HS-5 (cell line): ENCODE measurements at places on chromosomes 12 and 14.
A peak's percentile ranks its signal among the peaks of the same experiment; 100 is the strongest.

- DNase-seq, result no peak
Measured at GRCh38 chr14:100846309-100846859, 20.5 kb downstream of the MEG3 start.

DNA sequence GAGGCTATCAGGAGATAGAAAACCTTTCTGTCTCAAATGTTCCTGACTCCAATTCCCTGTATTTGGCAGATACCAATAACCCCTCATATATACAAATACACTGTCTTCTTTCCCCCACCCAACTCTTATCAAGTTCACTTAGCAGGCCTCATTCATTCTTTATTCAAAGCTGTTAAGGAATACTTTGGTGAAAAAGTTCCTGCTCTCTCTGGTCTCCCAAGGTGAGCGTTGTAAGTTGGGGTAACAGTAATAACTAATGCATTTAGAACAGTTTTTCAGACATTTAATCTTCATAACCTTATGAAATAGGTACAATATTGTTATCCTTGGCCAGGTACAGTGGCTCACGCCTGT lies 3.9 kb upstream of the GDF11 start:
- DNase-seq, result no peak

GRCh38 chr12:29742646-29743045 lies 41.1 kb downstream of the TMTC1 start:
- no peak for DNase-seq

GRCh38 chr12:29067430-29067829 lies 81.6 kb upstream of the FAR2 start:
- DNase-seq, result no peak

DNA sequence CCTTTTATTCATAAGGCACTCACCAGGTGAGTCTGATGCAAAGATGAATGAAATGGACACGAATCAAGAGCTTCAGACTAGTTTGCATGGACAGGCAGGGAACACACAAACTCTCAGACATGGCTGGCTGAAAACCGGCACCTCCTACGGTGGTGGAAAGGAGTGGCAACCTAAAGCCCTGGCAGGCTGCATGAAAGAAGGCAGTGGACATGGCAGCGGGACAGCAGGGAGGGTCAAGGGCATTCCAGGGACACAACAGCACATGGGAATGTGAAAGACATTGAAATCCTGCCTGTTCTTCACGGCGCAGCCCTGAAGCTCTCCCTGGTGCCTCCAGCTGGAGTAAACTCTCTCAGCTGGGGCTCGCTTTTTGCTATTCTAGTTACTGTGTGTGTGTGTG lies 16.6 kb upstream of the LRTM2 start:
- DNase-seq, result no peak

DNA sequence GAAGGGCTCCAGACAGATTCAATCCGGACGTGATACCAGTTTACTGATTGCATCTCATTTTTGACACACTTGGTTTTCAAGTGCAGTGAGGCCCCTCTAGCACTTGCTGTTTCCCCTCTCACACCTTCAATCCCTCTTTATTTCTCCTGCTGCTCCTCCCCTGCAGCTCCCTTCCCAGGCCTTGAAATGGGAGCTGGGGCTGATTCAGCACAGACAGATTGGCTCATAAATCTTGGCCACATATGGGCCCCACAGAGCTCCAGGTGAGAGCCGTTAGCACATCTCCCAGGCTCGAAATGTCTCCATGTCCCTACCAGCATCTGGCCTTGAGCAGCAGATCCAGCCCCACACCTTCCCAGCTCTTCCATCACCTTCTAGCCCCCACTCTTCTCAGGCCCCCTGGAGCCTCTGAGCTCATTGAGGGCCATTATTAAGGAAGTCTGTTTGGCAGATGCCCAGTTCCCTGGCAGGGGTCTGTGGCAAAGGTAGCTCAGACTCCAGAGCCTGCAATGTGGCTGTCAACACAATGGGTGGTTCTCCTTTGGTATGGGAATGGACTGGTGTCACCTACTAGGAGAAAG lies 220.3 kb upstream of the FKBP4 start:
- no peak for DNase-seq

- no peak for DNase-seq
Measured at GRCh38 chr12:47120736-47121135, 41.0 kb upstream of the AMIGO2 start.

DNA sequence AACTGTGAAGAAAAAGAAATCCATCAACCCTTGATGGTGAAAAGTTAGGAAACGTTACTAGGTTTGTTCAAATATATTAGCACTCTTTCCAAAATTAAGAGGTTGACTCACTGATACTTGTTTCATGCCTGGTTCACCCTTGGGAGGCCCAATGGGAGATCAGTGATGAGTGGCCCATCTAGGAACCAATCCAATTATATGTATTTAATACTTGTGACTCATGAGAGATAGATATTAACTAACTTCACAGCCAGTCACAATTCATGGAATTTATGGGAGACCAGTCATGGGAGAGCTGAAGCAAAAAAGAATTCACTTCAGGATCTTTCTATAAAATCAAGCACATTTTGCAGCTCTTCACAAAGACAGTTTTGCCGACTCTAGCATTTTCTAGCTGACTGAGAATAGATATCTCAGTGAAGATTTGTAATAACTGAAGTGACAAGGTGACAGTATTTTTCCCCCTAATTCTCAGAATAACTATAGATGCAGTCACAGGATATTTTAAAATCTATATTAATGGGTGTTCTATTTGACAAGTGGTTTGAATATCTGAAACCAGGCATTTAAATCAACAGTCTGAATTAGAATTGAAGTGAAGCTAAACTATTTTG lies 230.2 kb downstream of the EPS8 start:
- peak; percentile 78 for DNase-seq

GRCh38 chr12:6031001-6031400 lies 85.9 kb upstream of the ANO2 start:
- no peak for DNase-seq

- DNase-seq, result no peak
Measured at GRCh38 chr14:105641075-105641937, 114.9 kb downstream of the TMEM121 start.

DNA sequence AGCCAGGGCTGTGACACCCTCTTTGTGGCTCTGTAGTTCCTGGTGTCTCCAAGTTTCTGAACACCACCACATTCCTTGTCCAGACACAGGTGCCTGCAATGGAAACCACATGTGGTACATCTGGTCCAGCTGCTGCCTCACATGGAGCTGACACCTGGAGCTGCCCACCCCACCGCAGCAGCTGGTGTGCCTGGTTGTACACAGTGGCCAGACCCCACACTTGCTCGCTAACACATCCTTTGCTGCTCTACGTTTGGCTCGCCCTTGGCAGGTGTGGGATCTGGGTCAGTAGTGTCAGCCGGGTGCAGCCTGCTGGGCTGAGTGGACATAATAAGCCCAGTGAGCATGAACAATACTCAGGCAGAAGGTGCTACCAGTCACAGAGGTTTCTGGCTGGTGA lies 198.9 kb downstream of the ADGRD1 start:
- no peak for DNase-seq

DNA sequence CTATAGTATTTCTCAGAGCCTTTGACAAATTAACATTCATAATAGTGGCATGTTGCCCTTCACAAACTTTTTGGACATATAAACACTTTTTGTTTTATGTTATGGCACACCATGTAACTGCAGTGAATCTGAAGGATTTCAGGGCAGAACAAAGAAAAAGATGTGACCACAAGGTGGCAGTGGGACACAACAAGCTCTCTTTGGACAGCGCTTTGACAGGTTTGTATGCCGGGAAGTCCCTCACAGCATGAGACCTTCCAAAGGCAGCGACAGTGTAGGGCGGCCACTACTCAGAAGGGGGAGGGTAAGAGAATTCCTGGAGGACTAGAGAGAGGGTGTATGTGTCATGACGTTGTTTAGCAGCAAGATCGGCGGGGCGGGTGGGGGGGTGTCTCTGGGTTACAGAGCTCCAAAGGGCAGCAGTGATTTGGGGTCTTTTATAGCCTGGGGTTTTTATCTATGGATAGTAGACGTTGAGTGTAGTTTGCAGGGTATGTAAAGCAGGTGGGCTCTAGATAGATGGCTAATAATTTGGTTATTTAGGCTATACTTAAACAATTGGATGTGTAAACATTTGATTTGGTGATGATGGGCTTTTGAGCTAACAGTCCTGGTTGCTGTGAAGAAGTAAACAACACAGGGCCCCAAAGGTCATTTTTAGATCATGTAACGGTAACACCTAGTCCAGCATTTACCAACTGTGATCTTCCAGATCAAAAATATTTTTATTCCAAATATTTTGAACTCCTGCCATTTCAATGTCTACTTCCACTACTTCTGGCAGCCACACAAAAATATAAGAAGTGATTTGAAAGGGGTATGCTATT lies 22.9 kb downstream of the ETFBKMT start:
- DNase-seq, result peak; percentile 56

GRCh38 chr12:51897181-51897580 lies 9.3 kb downstream of the ANKRD33 start:
- no peak for DNase-seq

DNA sequence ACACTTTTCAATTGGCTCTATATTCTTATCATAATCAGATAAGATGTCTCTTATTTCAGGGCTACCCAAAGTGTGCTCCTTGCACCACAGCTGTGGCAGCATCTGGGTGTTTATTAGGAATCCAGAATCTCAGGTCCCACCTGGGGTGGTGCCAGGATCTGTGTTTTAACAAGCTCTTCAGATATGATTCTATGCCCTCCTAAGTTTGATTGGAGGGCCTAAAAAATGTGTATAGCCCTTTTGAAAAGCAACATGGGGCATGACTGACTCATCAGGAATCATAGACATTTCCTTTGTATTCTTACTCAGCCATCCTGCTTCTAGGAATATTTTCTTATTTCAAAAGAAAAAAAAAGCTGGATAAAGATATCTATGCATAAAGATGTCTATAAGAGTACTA lies 103.1 kb downstream of the HELB start:
- peak; percentile 70 for DNase-seq

GRCh38 chr12:131833896-131834641 lies 5.9 kb downstream of the MMP17 start:
- DNase-seq, result no peak

DNA sequence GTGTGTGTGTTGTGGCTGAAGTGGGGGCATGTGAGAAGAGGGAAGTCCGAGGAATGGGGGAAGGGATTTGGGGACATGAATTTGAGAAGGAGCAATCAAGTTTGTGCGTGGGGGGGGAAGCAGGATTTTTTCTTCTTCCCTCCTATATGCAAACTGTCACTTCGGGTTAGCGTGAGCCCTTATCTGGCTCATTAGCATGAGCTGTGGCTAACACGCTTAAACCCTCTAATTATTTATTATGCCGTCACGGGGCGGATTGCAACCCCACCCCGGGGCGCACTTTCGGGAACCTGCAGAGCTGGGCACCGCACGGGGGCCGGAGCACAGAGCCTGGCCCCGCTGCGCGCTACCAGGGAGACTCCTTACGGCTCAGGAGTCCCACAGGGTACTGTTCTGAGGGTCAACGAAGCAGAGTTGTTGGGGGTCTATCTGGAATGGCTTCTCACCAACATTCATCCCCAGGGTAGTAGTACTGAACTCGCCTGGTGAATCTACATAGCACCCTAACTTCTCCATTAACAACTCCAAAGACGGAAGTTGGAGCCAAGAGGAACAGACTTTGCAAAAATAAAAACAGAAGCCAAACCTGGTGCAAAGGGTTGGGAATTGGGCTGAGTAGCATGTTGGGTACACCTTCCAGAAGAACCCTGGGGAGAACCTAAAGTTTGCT lies 6.4 kb upstream of the ASCL1 start:
- DNase-seq, result no peak

DNA sequence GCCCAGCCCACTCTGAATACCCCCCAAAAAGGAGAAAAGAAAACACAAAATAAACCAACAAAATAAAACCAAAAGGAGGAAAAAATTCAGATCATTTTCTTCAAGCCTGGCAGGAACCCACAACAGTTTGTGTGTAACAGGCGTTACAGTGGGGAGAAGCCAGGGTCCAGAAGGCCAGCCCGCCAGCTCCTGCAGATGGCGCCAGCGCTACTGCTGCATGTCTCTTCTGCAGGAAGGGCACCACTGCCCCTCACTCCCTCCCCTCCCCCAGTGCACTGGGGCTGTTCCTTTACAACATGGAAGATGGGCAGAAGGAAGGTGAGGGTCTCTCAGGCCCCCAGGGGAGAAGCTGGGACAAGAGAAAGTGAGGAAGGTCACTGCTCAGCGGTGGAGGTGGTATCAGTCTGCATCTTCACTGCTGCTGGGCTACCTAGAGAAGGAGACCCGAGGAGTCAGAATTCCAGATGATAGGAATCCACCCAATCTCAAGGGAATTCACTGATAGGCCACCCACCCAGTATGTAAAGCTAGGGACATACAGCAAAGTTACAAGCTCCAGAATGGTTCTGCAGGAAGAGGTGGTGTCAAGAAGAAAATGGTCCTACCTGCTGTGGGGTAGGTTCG lies 2.3 kb upstream of the NOP2 start:
- no peak for DNase-seq

- no peak for DNase-seq
Measured at GRCh38 chr14:75825147-75825592, 156.6 kb downstream of the TGFB3 start.

DNA sequence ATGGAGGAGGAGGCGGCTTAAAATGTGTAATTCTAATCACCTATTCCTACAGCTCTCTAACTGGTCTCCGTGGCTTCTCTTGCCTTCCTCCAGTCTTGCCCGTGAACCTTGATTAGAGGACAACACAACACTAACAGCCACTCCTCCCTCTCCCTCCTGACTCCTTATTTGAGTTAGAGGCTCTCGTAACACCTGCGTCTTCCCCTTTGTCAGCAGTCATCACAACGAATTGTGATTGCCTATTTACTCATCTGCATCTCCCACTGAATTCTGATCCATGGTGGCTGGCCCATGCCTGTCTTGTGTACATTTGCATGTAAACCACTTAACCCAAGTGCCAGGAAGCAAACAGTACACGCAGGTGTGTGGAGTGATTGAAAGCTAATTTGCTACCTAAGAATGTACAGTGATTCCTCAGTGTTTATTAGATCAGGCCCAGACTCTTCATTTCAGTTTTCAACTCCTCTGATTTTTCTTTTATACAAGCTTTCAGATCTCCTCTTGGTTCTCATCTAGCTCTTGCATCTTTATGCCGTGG lies 154.5 kb downstream of the MON2 start:
- no peak for DNase-seq
